ENCODE measurements at places on chromosomes 7 and 10.

GRCh38 chr10:43440463-43441134 is 3.7 kb downstream of the ZNF487 start:
- DNase-seq: no peak

GRCh38 chr7:8217200-8218068 is 44.5 kb downstream of the ICA1 start:
- peak; percentile 79 for DNase-seq

GRCh38 chr7:138458576-138459412 is 1.3 kb upstream of the TRIM24 start:
- no peak for DNase-seq

DNA sequence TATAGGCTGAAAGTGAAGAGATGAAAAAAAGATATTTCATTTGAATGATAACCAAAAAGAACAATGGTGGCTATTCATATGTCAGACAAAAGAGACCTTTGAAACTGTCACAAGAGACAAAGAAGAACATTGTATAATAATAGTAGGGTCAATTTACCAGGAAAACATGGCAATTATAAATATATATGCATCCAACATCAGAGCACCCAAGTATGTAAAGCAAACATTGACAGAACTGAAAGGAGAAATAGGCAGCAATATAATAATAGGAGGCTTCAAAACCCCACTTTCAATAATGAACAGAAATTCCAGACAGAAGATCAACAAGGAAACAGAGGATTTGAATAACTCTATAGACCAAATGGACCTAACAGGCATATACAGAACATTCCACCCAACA is 876.2 kb downstream of the GRID1 start:
- no peak for DNase-seq

GRCh38 chr7:27167916-27168264 is 2.6 kb upstream of the HOXA9 start:
- no peak for DNase-seq

GRCh38 chr7:22577470-22578001 is 77.5 kb upstream of the STEAP1B start:
- DNase-seq: no peak

- no peak for DNase-seq
These were observed 26.5 kb upstream of the ENTPD1 start for GRCh38 chr10:95729323-95730055.

- no peak for DNase-seq
These were observed 317.3 kb downstream of the TCERG1L start for GRCh38 chr10:130994191-130994590.

DNA sequence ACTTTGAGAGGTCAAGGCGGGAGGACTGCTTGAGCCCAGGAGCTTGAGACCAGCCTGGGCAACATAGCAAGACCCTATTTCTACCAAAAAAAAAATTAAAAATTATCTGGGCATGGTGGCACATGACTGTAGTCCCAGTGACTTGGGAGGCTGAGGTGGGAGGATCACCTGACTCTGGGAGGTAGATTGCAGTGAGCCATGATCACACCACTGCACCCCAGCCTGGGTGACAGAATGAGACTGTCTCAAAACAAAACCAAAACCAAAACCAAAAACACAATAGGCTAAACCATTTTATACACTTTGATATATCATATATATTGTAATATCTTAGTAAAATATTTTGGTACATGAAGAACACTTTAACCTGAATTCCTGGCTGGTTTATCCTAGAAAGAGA is 101.6 kb downstream of the RAPGEF5 start:
- no peak for DNase-seq

GRCh38 chr10:69731698-69732097 is 70.0 kb upstream of the COL13A1 start:
- DNase-seq: no peak

DNA sequence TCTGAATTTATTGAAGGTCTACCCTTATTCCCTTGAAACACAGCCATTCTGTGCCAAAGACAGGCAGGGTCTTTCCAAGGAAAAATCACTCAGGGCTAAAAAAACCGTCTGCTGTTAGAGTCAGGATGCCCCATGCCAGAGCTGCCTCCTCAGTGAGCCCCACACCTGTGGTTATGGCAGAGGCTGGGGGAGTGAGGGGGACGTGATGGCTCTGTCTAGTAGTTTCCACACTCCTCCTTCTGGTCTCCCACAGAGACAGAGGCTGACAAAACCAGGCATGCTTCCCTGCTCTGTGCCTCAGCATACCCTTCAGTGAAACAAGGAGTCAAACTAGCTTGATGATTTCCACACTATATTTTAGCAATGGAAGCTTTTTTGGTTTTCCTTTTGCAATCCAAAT is 112.0 kb upstream of the AGK start:
- no peak for DNase-seq

GRCh38 chr7:85748861-85749260 is 562.0 kb upstream of the SEMA3D start:
- DNase-seq: no peak

GRCh38 chr10:91590142-91590903 is 42.5 kb downstream of the PPP1R3C start:
- no peak for DNase-seq

- no peak for DNase-seq
These were observed 5.1 kb downstream of the FZD8 start for GRCh38 chr10:35636956-35637355.

- peak; percentile 9 for DNase-seq
These were observed 553 bp upstream of the ADD3 start for GRCh38 chr10:110007161-110007700.

DNA sequence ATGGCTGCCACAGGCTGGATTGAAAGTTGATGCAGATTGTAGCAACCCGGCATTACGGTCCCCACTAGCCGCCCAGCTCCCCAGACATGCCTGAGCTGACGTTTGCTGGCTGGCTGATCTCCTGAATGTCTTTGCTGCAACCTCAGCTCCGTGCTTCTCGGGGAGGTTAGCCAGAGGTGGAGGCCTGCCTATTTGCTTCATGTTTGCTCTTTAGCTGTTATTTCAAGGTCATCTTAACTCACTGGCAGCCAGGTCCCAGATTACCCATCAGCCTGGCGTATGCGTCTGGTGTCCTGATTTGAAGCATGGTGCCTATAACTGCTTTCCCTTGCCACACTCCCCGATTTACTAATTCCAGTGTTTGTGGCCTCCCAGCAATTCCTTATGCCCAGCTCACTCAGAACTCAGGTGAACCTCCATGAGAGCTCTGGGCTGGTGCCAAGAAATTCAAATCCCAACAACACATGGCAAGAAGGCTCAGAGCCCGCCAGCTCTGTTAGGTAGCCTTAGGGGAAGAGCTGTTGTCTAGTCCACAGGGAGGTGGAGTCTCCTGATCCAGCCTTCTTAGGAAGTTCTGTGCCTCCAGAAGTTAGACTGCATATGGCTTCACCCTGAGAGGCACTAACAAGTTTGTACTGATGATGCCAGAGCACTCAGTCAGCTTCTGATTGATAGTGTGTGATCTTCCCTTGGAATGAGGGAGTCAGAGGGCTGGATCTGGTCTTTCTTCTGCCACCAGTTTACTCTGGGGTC is 69.7 kb upstream of the EXOC4 start:
- no peak for DNase-seq

DNA sequence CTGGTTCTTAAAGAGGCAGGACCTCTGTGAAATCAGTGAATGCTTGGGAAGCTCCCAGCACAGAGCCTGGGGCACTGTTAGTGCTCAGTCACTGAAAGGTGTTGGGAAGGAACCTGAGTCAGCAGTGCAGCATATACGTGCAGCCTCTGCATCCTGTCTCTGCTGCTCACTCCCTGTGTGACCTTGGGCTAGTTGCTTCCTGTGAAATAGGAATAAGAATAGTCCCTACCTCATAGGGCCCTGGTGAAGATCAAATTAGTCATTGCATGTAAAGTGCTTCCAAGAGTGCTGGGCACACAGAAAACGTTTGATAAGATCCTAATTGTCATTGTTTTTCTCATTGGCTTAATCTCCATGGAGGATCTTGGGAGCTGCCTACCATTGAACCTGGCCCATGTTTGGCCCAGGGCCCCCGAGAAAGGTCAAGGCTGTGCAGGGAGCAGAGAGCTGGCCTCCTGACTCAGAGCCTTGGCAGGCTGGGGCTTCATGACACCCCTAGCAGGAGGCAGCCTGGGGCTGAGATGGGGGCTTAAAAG is 73.3 kb upstream of the COL13A1 start:
- DNase-seq: no peak

GRCh38 chr7:84277628-84278224 is 83.1 kb upstream of the SEMA3A start:
- no peak for DNase-seq

- no peak for DNase-seq
These were observed 130.6 kb upstream of the LSM8 start for GRCh38 chr7:118053353-118053752.

- no peak for DNase-seq
These were observed 2.4 kb downstream of the UROS start for GRCh38 chr10:125820701-125821100.

GRCh38 chr10:129579228-129579627 is 112.2 kb downstream of the MGMT start:
- no peak for DNase-seq

DNA sequence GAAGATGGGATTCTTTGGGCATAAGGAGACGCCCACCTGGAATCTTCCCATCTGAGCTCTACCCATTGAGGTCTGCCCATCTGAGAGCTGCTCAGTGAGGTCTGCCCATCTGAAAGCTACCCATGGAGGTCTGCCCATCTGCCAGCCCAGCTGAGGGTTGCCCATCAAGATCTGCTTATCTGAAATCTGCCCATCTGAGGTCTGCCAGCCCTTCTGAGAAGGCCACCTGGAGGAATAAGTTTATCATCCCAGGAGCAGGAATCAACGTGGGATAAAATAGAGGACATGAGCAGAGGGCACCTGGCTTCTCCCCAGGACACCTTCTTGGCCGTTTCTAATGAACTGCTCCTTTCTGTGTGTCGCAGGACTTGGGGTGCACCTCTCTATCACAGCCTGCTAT is 35.3 kb upstream of the PDZD8 start:
- no peak for DNase-seq

GRCh38 chr7:1418505-1419309 is 40.6 kb downstream of the MICALL2 start:
- peak; percentile 65 for DNase-seq

DNA sequence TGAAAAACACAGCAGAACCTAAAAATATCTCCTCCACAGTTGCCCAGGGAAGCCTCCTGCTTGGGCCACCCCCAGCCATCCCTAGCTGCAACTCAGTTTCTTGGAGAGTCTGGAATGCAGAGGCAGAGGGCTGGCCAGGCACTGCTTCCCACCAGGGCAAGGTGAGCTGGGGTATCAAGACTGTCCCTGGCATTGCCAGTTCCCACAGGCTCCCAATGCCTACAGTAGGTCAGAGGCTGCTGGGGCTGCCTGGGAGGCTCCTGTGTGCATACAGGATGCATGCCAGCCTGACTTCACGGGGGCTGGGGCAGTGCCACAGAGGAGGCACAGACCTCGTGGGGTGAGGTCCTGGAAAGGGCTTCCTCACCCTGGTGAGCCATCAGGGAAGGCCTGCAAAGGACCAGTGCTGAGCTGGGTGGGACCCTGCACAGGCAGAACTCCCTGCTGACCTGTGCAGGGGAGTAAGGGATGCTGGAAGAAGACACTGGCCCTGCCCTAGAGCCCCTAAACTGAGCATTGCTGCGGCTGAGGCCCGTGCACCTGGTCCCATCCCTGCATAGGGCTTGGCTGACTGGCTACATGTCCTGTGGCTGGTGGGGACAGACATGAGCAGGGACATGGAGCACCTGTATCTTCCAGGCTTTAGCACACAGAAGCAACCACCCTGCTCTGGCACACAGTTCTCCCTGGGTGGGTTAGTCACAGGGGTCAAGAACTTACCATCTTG is 121.9 kb upstream of the RET start:
- no peak for DNase-seq

GRCh38 chr10:110498982-110499795 is 1.5 kb downstream of the DUSP5 start:
- no peak for DNase-seq

DNA sequence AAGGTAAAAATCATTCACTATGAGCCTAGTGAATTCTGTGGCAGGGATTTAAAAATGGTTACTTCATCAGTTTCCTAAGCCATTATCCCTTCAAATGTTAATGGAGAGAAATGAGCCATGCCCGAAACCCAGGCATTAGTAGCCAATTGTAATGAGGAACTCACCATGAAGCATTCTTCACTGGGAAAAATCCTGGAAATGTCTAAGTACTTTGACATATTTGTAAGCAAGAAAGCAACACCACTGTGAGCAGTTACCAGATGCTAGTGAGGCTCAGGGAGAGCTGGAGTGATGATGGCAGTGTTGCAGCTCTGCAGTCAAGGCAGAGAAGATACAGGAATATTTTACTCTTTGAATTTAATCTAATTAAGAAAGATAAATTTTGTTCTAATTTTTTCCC is 220.0 kb upstream of the MBL2 start:
- DNase-seq: no peak

- DNase-seq: no peak
These were observed 26.7 kb downstream of the SH3PXD2A start for GRCh38 chr10:103828587-103829197.

GRCh38 chr7:102318482-102318971 is 31.9 kb downstream of the SH2B2 start:
- no peak for DNase-seq

DNA sequence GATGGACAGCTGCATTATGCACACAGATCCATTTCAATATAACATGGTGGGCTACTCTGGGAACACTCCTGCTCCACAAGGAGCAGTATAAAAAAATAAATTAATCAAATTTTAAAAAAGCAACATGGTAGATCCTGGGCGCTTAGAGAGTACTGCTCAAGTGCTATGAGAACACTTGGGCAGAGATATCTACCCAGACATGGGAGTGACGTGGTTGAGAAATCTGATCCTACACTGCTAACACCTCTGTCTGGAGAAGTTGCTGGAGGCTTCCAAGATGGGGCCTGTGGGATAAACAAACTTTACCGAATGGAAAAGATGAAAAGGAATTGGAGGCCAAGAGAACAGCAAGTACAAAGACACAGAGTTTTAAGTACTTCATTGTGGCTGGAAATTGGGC is 9.0 kb downstream of the NSMCE4A start:
- no peak for DNase-seq

- DNase-seq: no peak
These were observed 96.8 kb upstream of the PCBD1 start for GRCh38 chr10:70984986-70985722.

DNA sequence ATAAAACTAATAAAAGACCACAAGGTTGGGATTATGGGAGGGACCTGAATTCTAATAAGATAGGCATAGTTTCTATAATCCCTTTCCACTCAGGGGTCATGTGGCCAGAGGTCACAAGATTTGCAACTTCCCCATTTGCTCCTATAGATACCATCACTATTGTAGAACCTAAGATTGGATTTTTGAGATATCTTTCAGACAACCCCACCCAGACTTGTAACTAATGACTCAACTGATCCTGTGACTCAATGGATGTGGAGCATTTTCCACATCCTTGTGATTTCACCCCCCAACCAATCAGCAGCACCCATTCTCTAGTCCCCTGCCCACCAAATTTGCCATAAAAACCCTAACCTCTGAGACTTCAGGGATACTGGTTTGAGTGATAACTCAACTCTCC is 51.9 kb upstream of the PIK3AP1 start:
- no peak for DNase-seq
